ENCODE measurements at places on chromosomes 2 and 18. TPM values are rescaled to one million over a fixed set of nuclear protein-coding genes. Genes with fewer than 3 reads are reported as not detected.

- DNase-seq, result no peak
Observed at GRCh38 chr2:132825601-132826000, 155.6 kb upstream of the LYPD1 start.

- DNase-seq, result no peak
Observed at GRCh38 chr2:106561356-106561755, 74.2 kb downstream of the CD8B2 start.

DNA sequence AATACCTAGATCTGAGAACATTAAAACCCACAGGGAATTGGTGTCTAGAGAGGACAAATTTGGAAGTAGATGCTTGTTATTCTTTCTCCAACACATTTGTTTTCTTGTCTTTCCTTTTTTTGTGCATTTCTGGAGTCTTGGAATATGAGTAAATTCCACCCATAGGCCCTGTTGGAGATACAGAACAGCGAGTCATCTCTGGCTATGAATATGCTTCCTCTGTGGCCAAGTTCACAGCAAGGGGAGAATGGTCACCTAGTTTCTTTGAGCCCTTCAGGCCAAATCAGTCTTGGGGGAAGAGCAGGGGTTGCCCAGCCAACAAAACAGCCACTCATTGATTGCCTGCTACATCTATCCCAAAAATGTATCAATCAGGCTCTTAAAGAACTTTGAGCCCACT, 31.3 kb downstream of the SP140L start:
- no peak for DNase-seq

DNA sequence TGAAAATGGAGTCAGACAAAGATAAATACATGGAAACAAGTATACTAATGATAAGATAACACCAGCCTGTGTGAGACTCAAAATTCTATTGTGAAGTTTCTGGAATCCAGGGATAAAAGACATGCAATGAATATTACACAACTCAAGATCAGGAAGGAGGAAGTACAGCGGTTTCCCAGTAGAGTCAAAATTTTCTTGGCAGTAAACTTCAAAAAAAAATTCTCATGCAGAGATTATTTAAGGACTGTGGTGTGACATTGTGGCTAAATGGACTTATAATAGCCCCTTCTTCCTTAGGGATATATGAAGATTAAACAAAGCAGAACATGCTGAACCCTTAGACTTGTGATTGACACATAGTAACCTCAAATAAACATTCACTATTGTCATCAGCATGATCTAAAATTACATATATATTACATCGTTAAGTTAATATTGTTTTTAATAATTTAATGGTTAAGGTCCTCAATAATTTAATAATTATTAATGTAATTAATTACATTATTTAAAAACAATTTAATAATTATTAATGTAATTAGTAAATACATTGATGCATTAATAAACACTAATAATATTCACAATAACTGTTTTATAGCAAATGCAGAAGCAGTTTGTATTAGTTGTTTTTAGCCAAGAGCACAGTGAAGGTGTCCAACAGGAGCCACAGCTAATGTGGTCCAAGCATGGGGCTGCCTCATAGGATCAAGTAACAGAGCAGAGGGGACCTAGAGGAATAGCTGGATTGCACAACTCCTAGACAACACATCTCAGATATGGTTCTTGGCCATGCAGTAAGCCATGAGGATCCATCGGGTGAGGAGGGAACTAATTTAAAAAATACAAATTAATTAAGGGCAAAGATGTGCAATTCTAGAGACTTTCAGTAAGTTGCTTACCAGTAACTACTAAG, 77.3 kb downstream of the POLE4 start:
- DNase-seq, result no peak

Gene DSG4
- not detected for total RNA-seq

Gene PDCD1
- 0.15 TPM for total RNA-seq

Gene FOXD4L1
- not detected for total RNA-seq
